Astrocyte (in vitro differentiated cells and primary cell): ENCODE measurements at places on chromosomes 3 and 15.

DNA sequence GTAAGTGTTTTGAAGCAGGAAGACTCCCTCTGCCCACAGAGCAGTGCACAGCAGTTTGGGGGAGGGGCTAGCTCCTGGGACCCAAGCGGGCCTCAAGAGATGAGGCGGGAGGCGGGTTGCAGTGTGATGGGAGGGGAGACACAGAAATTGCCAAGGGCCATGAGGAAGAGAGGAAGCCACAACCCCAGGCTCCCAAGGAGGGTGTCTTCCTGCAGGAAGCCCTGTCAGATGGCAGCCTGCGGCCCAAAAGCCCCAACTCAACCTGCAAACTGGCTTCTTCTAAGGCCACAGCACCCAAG is 7.3 kb upstream of the ISLR2 start:
- H3K36me3 ChIP-seq: no peaks in the 10 kb centered on the region
- H3K4me1 ChIP-seq: peaks cover 1% of the 10 kb centered on the region
- H3K27ac ChIP-seq: no peak overlapping the region
- no peak overlapping the region for H3K4me3 ChIP-seq
- H3K27me3 ChIP-seq: peaks cover 38% of the 10 kb centered on the region

- DNase-seq: no peak
- H3K4me3 ChIP-seq: no peak overlapping the region
- H3K27ac ChIP-seq: no peak overlapping the region
- no peaks in the 10 kb centered on the region for H3K27me3 ChIP-seq
- H3K36me3 ChIP-seq: no peaks in the 10 kb centered on the region
These were observed 62.7 kb upstream of the BLM start for GRCh38 chr15:90654233-90655136.

DNA sequence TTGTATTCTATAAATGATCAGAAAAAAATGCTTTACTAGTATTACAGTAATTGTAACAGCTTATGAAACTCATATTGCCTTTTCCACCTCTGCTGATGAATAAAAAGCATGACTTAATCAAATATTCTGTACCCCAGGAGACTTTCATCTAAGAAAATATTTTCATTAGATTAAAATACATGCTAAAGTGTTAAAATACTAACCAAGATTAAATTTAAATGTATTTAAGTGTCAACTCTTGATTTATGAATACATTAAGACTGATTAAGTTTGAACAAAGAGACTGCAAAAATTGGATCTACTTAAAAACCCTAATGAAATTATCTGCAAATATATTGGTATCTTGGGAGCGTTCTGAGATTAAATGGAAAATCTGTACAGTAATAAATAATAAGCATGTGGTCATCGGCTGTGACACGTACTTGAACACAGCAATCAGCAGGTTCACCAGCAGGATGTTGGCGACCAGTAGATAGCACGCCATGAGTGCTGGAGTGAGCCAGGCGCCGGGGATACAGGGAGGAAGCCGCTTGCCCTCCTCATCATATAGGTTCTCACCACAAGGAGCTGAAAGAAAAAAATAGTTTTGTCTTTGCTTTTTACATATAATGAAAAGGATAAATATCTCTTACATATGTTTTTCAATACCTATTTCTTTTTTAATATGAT is 36.6 kb upstream of the MTMR10 start:
- peaks cover 28% of the 10 kb centered on the region for H3K4me1 ChIP-seq
- no peaks in the 10 kb centered on the region for H3K27me3 ChIP-seq
- DNase-seq: no peak
- no peak overlapping the region for H3K27ac ChIP-seq
- H3K4me3 ChIP-seq: no peak overlapping the region
- no peaks in the 10 kb centered on the region for H3K36me3 ChIP-seq

GRCh38 chr15:55740359-55740878 is 2.5 kb downstream of the PRTG start:
- H3K4me3 ChIP-seq: no peak overlapping the region
- H3K27ac ChIP-seq: no peak overlapping the region
- H3K36me3 ChIP-seq: no peaks in the 10 kb centered on the region

DNA sequence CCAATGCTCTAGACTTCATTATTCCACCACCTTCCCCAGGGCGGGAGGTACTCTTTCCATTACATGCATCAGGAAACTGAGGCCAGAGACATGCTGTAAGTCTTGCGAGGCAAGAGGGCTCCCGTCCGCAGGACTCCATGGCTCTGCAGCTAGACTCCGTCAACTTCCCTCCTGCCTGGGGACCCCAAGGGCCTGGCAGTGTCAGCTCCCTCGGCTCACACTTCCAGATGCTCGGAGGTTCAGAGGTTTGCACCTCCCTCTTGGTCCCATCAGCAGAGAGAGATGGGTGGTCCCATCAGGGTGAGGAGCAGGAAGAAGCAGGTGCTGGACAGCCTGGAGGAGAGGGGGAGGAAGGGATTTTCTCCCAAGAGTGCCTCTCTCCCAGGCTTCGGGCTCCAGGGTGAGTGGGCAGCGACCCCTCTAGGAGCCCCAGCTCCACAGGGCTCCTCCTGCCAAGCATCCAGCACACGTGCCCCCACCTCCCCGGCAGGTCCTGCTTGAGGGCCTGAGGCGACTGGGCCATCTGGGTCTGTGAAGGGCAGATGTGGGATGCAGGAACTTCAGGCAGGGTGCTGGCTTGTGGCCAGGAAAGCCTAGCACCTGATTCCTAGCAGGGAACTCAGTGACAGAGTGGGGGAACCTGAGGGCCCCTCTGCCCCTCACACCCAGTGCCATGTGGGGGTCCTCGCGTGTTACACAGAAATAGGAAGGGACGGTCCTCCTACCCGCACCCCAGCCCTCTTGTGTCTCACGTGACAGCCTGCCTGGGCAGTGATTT is 9.3 kb downstream of the PAK6 start:
- peaks cover 17% of the 10 kb centered on the region for H3K27me3 ChIP-seq
- H3K4me1 ChIP-seq: peaks cover 19% of the 10 kb centered on the region
- H3K36me3 ChIP-seq: no peaks in the 10 kb centered on the region
- DNase-seq: no peak
- no peak overlapping the region for H3K27ac ChIP-seq

- peak overlapping the region; percentile 70 for H3K27ac ChIP-seq
- H3K36me3 ChIP-seq: no peaks in the 10 kb centered on the region
- no peak overlapping the region for H3K4me3 ChIP-seq
- peak; percentile 76 for DNase-seq
- H3K4me1 ChIP-seq: peaks cover 5% of the 10 kb centered on the region
These were observed 141.4 kb downstream of the TP63 start for GRCh38 chr3:189772584-189772983.

DNA sequence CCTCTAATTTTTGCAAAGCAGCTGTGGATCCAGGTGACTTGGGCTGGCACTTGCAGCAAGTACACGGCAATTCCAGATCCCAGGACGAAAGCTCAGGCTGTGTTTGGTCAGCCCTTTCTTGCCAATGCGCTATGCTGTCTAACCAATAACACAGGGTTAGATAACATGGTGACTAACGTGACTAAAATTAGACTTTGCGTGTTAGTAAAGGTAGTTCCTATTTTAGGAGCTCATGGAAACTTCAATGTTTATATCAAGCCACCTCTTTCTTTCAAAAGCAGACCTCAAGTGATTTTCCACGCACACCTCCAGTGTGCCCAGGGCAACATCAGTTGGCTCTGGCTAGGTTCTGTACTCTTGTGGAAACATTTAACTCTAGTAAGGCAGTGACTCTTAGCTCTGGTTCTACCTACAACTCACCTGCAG is 32.5 kb downstream of the CDCP1 start:
- H3K27me3 ChIP-seq: no peaks in the 10 kb centered on the region
- peak; percentile 84 for DNase-seq
- no peaks in the 10 kb centered on the region for H3K36me3 ChIP-seq
- H3K4me3 ChIP-seq: no peak overlapping the region

DNA sequence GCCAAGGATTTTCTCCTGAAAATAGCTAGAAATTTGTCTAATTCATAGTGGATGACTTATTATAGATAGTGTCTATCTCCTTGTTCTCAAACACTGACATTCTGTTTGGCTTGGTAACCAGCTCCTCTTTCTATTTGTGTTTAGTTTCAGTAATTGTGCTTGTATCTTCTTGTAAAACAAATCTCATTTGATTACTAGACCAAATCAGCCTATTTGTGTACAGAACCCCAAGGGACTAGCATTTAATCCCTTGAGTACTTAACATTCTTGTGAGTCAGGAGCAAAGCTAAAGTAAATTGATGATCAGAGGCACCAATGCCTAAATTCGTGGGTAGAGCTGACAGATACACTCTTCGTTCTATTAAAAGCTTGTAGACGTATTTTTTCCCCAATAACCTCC is 306.5 kb upstream of the SLITRK3 start:
- no peaks in the 10 kb centered on the region for H3K4me1 ChIP-seq
- no peak for DNase-seq
- no peaks in the 10 kb centered on the region for H3K36me3 ChIP-seq
- no peaks in the 10 kb centered on the region for H3K27me3 ChIP-seq
- H3K4me3 ChIP-seq: no peak overlapping the region
- H3K27ac ChIP-seq: no peak overlapping the region

GRCh38 chr3:5271372-5271683 is 83.8 kb downstream of the EDEM1 start:
- no peaks in the 10 kb centered on the region for H3K27me3 ChIP-seq
- no peak overlapping the region for H3K27ac ChIP-seq
- DNase-seq: no peak
- H3K36me3 ChIP-seq: no peaks in the 10 kb centered on the region
- H3K4me3 ChIP-seq: no peak overlapping the region

DNA sequence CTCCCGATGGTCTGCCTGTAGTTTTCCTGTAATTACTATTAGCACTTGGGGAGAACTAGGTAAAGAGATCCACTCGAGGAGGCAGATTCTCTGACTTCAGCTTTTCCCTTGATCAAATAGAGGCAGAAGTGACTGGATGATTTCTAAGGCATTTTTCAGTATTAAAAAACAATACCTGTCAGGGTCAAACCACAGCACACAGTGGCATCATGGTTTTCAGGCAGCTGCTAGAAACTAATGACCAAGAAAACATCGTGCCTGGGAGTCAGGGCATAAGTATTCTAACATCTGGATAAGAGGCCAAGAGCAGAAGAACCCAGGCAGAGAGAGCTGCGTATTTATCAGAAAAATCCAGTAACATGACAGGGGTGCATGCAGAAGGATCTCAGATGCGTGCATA is 419.9 kb downstream of the TUSC7 start:
- H3K4me1 ChIP-seq: no peaks in the 10 kb centered on the region
- no peak overlapping the region for H3K27ac ChIP-seq
- no peaks in the 10 kb centered on the region for H3K27me3 ChIP-seq

GRCh38 chr3:16395212-16395611 is 118.3 kb downstream of the RFTN1 start:
- no peaks in the 10 kb centered on the region for H3K27me3 ChIP-seq
- no peak for DNase-seq
- H3K4me1 ChIP-seq: peaks cover 9% of the 10 kb centered on the region
- no peak overlapping the region for H3K27ac ChIP-seq

DNA sequence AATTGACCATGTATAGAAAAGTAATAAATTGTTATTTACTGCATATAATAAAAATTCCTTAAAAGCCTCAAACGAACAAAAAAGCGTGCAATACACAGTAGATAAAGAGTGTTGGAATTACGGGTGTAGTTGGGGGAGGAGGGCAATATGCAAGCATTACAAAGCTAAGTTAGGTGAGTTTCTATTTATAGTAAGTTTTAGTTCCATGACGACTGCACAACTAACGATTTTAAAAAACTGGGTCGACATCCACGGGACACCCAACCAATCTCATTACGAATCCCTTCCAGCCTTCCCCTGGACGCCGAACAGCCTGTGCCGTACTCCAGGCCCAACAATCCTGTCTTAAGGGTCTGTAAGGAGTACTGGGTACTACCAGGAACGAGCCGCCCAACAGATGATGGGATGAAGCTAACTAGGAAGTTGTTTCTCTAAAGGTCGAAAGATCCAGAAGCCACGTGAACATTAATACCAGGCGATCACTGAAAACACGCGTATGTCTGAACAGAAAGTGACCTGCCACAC is 677 bp downstream of the POLQ start:
- peak overlapping the region; percentile 81 for H3K4me3 ChIP-seq
- peak overlapping the region; percentile 44 for H3K27ac ChIP-seq

- no peak overlapping the region for H3K27ac ChIP-seq
- no peaks in the 10 kb centered on the region for H3K4me1 ChIP-seq
- no peaks in the 10 kb centered on the region for H3K27me3 ChIP-seq
- no peak overlapping the region for H3K4me3 ChIP-seq
These were observed 79.9 kb downstream of the GTPBP8 start for GRCh38 chr3:113070681-113071113.

GRCh38 chr3:126522363-126522788 is 1.6 kb upstream of the CHST13 start:
- no peak overlapping the region for H3K27ac ChIP-seq
- no peaks in the 10 kb centered on the region for H3K36me3 ChIP-seq
- peaks cover 26% of the 10 kb centered on the region for H3K27me3 ChIP-seq
- DNase-seq: peak; percentile 19
- H3K4me3 ChIP-seq: no peak overlapping the region

GRCh38 chr3:194572944-194573491 is 60.2 kb downstream of the TMEM44 start:
- no peak overlapping the region for H3K4me3 ChIP-seq
- H3K27me3 ChIP-seq: no peaks in the 10 kb centered on the region
- no peaks in the 10 kb centered on the region for H3K36me3 ChIP-seq
- peaks cover 49% of the 10 kb centered on the region for H3K4me1 ChIP-seq

- H3K27me3 ChIP-seq: no peaks in the 10 kb centered on the region
- H3K4me3 ChIP-seq: no peak overlapping the region
- H3K4me1 ChIP-seq: no peaks in the 10 kb centered on the region
- H3K27ac ChIP-seq: no peak overlapping the region
- DNase-seq: peak; percentile 38
These were observed 199.1 kb downstream of the LRRN1 start for GRCh38 chr3:3998140-3998922.

GRCh38 chr15:57824186-57824585 is 117.7 kb downstream of the POLR2M start:
- H3K27me3 ChIP-seq: no peaks in the 10 kb centered on the region
- H3K4me3 ChIP-seq: no peak overlapping the region
- no peak for DNase-seq
- H3K36me3 ChIP-seq: no peaks in the 10 kb centered on the region
- H3K4me1 ChIP-seq: peaks cover 5% of the 10 kb centered on the region

GRCh38 chr3:133162670-133163305 is 124.6 kb downstream of the TMEM108 start:
- no peak overlapping the region for H3K27ac ChIP-seq
- H3K4me1 ChIP-seq: no peaks in the 10 kb centered on the region
- no peak for DNase-seq
- H3K27me3 ChIP-seq: no peaks in the 10 kb centered on the region
- H3K4me3 ChIP-seq: no peak overlapping the region

- H3K27ac ChIP-seq: no peak overlapping the region
- no peak for DNase-seq
- H3K36me3 ChIP-seq: no peaks in the 10 kb centered on the region
- H3K4me1 ChIP-seq: no peaks in the 10 kb centered on the region
- H3K27me3 ChIP-seq: no peaks in the 10 kb centered on the region
- no peak overlapping the region for H3K4me3 ChIP-seq
These were observed 123.1 kb downstream of the ZMAT3 start for GRCh38 chr3:178948546-178948945.

GRCh38 chr3:15207836-15208504 is 1.9 kb downstream of the CAPN7 start:
- no peaks in the 10 kb centered on the region for H3K27me3 ChIP-seq
- H3K4me1 ChIP-seq: peaks cover 11% of the 10 kb centered on the region
- DNase-seq: no peak
- H3K4me3 ChIP-seq: peak overlapping the region; percentile 83
- H3K36me3 ChIP-seq: peaks cover 5% of the 10 kb centered on the region
